Activated T-helper 1 cell treated with anti-CD3 and anti-CD28 coated beads, Interleukin-2, amount 50 U/mL, for 16 hours (primary cell): ENCODE measurements at places on chromosomes 4 and X.

GRCh38 chr4:103092245-103092644, 7.4 kb downstream of the BDH2 start:
- no peak for DNase-seq

DNA sequence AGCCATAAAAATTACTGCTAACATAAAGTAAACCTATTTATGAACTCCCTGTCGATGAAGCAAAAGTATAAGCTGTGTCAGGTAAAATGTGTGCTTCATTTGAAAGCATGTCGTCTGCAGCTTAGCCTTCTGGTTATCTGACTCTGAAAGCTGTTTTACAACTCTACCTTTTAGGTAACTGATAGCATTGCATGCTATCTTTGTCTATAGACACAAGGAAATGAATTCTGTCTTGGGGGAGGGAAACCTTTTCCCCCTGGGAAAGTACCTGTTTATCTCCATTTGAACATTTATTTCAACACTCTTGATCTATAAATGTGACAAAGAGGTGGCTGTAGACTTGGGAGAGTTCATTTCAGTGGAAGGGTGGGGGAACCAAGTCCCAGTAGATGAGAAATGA, 51.4 kb downstream of the RAB40A start:
- no peak for DNase-seq

- DNase-seq: no peak
Measured at GRCh38 chr4:5260121-5260520, 208.8 kb downstream of the STK32B start.

DNA sequence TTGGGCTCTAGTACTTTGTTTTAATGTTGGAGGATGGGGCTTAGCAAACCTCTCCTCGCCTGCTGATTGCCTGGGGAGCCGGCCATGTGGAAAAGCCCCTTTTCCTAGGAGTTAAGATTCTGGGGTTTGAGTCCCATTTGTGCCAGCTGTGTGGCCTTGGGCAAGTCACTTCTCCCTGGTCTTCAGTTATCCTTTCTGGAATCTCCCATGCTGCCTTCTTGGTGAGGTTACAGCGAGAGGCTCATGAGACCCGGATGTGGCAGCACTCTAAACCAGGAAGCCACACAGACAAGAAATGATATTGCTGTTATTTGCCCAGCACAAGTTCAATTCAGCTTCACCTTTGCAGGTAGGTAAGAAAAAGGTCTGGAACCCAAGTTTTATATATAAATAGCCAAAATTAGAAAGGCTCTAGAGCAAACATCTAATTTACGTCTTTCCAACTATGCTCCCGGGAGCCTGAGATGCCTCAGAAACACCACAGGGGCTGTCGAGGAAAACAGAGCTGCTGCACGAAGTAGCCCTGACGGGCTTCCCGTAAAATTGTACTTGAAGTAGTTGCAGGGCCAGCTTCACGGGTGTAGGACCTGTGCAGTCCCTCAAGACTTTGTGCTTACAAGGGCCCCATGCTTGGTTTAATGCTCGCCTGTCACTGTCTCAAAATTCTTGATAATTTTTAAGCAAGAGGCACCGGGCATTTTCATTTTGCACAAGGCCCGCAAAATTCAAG, 8.3 kb upstream of the SASH3 start:
- no peak for DNase-seq

- no peak for DNase-seq
Measured at GRCh38 chrX:17812763-17813162, 48.3 kb downstream of the RAI2 start.

DNA sequence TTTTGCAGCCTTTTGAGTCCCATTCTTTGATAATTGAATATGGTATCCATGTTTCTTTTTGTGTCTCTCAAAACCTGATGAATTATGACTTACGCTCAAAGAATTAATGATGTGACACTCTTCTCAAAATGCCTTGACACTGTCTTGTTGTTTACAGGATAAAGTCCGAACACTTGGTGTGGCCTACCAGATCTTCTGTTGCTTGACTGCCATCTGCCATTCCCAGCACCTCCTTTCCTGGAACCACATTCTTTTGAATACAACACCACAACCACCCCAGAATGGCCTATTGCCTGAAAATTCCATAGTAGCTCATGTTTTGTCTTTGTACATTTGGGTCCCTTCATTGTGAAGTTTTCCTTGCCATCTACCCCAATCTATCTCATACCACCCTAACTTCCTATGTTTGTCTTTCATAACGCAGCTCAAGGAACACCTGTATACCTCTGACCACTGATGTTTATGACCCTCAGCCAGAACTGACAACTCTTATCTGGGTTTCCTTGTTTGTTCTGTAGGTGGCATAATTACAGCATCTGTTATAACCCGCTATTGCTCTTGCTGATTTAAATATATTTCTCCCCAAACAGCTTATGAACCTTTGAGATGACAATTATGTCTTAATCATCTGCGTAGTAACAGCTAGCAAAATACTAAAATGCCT, 991.3 kb downstream of the RAB28 start:
- DNase-seq: no peak

GRCh38 chr4:132556316-132556715, 592.8 kb upstream of the PCDH10 start:
- DNase-seq: no peak

DNA sequence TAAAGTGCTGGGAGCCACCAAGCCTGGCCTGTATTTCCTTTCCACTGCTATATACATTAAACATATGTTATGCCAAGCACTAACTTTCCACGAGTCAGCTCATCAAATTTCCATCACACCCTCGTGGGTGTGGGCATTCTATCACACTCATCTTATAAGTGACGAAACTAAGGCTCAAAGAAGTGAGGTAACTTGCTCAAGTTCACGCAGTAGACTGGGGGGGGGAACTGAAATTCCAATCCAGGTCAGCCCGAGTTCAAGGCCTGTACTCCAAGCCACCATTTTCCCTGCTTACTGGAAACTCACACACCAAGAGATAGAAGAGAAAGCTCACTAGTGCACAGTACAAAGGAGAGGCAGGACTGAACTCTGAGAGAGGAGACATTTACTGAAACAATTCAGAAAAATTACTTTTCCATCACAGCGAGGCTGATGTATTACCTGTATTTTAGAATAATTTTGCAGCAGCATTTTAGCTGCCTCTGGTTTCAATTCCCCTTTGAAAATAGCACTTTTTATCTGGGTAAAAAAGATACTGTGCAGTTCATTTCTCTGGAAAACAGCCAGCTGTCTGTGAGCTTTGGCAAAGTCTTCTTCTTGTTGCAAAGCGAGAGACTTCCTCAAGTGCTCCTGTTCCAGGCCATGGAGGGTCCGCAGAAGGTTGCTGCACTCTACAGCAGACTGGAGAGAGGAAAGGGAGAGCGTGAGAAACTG, 76.8 kb downstream of the EVC2 start:
- no peak for DNase-seq
